NCI-H460 (cell line): ENCODE measurements at places on chromosomes 12 and 14. TPM values are rescaled to one million over a fixed set of nuclear protein-coding genes. Genes with fewer than 3 reads are reported as not detected.

- DNase-seq = no peak
Observed at GRCh38 chr12:7571257-7571656, 67.7 kb upstream of the CD163 start.

The ACOT4 gene
- total RNA-seq = 3.6 and 4.9 TPM in 2 replicates

GRCh38 chr14:93285044-93285443, 47.8 kb downstream of the BTBD7 start:
- no peak for DNase-seq

- DNase-seq = peak; percentile 47
Observed at GRCh38 chr14:104138098-104138717, at the start of gene KIF26A. TSS of gene KIF26A (plus strand) at chr14:104138587. CDS start at chr14:104138723, 136 bp downstream.

DNA sequence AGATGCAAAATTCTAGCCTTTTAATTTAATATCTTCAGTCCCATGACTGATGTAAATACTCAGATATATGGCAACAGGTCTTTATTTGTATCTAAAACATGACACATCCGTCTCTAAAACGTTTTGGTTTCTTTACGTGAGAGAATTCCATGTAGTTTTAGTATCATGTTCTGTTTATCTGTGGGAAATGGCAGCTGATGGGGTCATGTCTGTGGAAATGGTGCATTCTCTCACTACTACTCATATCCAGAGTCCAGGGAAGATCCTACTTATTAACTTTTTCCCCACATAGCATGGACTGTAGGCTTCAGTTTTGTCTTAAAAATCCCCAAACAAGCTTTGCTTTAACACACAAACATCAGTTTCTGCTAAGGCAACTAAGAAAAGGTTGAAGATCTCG, 53.8 kb downstream of the SPTLC2 start:
- DNase-seq = no peak

- DNase-seq = peak; percentile 20
Observed at GRCh38 chr14:64841121-64841651, 38.5 kb downstream of the SPTB start.

The IL23A gene
- 0.17 TPM in 1 of 2 replicates, not detected in the other for total RNA-seq

- no peak for DNase-seq
Observed at GRCh38 chr14:50015716-50016115, 100.7 kb downstream of the VCPKMT start.

GRCh38 chr12:59803735-59804134, 207.9 kb downstream of the SLC16A7 start:
- no peak for DNase-seq

GRCh38 chr12:68403296-68403695, 71.1 kb upstream of the MDM1 start:
- no peak for DNase-seq

DNA sequence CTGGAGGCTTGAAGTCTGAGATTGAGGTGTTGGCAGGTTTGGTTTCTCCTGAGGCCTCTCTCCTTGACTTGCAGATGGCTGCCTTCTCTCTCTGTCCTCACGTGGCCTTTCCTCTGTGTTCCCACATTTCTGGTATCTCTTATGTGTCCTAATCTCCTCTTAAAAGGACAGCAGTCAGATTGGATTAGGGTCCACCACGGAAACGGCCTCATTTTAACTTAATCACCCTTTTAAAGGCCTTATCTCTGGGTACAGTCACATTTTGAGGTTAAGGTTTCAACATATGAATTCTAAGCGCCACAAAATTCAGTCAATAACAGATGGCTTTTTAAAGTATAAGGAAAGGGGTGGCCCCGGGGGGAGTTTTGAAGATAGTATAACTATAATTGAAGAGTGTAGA, 33.5 kb downstream of the UNC79 start:
- DNase-seq = no peak
